ENCODE measurements at places on chromosomes 2 and 18. TPM values are rescaled to one million over a fixed set of nuclear protein-coding genes. Genes with fewer than 3 reads are reported as not detected.

DNA sequence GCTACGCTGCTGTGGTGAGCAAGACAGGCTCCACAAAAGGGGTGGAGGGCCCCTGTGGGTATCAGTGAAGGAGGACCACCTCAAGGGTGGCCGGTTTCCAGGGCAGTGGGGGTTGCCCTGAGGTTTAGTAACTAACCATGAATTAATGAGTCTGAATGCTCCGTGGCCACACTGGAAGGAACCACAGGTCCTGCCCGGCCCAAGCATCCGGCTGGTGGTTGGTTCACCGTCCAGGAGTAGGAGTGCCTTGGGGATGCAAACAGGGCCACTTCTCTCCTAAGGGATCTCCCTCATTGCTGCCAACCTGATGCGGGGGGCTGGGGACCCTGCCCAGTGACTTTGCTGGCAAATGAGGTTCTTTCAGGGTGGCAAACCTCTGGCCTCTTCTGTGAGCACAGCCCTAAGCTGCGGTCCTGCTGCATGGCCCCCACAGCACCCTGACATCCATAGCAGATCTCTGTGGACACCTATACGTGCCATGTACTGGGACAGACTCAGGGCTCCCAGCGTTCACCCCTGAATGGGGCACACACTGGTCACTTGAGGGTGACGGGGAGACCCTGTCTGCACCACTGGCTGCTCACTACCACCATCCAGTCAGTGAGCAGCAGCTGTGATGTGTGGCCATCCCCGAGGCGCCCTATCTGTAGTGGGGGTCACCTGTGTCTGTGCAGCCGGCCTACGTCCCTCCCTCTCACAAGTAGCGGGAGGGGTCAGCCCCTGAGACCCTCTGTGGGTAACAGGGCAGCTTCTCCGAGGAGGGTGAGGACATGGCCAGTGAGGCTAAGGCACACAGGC lies 41.6 kb downstream of the HS6ST1 start:
- H3K27ac ChIP-seq: no peak overlapping the region
- H3K27me3 ChIP-seq: no peaks in the 10 kb centered on the region
- 0 out of 2 replicates have a peak, but pooled peaks cover 14% of the 10 kb centered on the region for H3K36me3 ChIP-seq
- no peak for DNase-seq
- no peaks in the 10 kb centered on the region for H3K4me1 ChIP-seq
- H3K4me3 ChIP-seq: no peak overlapping the region

GRCh38 chr2:175755656-175756386 lies 246.2 kb downstream of the LNPK start:
- no peaks in the 10 kb centered on the region for H3K4me1 ChIP-seq
- no peak for DNase-seq
- H3K36me3 ChIP-seq: no peaks in the 10 kb centered on the region
- H3K27ac ChIP-seq: no peak overlapping the region
- no peak overlapping the region for H3K4me3 ChIP-seq

- no peaks in the 10 kb centered on the region for H3K27me3 ChIP-seq
- no peak overlapping the region for H3K27ac ChIP-seq
- no peak overlapping the region for H3K4me3 ChIP-seq
- no peak for DNase-seq
Observed at GRCh38 chr2:143230506-143231253, 101.5 kb downstream of the ARHGAP15 start.

Gene TDRD15
- total RNA-seq: not detected

- H3K27me3 ChIP-seq: no peaks in the 10 kb centered on the region
- no peak overlapping the region for H3K4me3 ChIP-seq
- DNase-seq: no peak
- no peak overlapping the region for H3K27ac ChIP-seq
Observed at GRCh38 chr2:63514781-63515180, 73.5 kb downstream of the WDPCP start.

GRCh38 chr18:50298443-50299284 lies 11.2 kb upstream of the CXXC1 start:
- H3K27ac ChIP-seq: no peak overlapping the region
- no peaks in the 10 kb centered on the region for H3K4me1 ChIP-seq
- DNase-seq: no peak
- no peaks in the 10 kb centered on the region for H3K36me3 ChIP-seq
- peak overlapping the region; percentile 76 for H3K4me3 ChIP-seq
- H3K27me3 ChIP-seq: peaks cover 9% of the 10 kb centered on the region

DNA sequence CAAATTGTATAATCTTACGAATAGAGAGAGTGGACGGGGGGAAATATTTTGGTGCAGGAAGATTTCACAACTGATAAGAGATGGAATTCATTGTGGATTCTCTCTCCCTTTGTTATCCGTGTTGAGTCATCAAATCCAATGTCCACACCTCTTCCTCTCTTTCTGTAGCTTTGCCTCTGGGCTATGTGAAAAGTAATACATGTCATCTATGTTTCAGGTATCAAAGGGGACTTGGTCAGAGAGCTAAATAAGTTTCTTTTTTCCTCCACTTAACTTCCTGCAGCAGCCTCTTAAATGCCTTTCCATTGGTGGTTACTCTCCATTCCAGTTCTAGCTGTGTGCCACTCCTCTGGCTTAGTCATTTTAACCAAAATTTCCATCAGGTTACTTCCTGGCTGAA lies 169.3 kb upstream of the NXPH2 start:
- peaks cover 80% of the 10 kb centered on the region for H3K27me3 ChIP-seq
- 0 out of 2 replicates have a peak, but pooled peaks cover 3% of the 10 kb centered on the region for H3K4me1 ChIP-seq
- DNase-seq: no peak
- H3K36me3 ChIP-seq: no peaks in the 10 kb centered on the region
- H3K4me3 ChIP-seq: no peak overlapping the region
- no peak overlapping the region for H3K27ac ChIP-seq

GRCh38 chr2:128818704-128819491 lies 500.2 kb upstream of the HS6ST1 start:
- no peak overlapping the region for H3K4me3 ChIP-seq
- H3K4me1 ChIP-seq: no peaks in the 10 kb centered on the region
- no peak overlapping the region for H3K27ac ChIP-seq
- DNase-seq: no peak
- H3K27me3 ChIP-seq: no peaks in the 10 kb centered on the region
